ENCODE measurements at places on chromosomes 2 and 18.

GRCh38 chr18:10010611-10011015 lies 96.8 kb downstream of the VAPA start:
- no peak for DNase-seq

DNA sequence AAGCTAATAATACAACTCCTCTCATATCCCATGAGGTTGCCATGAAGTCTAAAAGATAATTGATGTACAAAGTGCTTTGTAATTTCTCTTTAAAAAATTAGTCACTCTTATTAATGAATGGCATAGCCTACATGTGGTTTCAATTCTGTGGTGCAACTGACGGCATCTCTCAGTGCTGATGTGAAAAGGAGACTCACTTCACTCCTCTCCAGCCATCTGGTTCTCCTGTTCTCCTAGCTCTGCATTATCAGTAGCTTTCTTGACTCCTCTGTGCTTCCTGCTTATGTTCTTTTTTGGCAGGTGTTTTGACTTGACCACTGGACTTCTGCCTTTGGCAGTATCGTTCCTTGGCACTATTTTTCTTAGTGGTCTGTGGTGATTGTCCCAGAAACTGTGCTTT lies 134.9 kb upstream of the ZFP36L2 start:
- DNase-seq, result no peak

- DNase-seq, result no peak
Observed at GRCh38 chr2:86566821-86567190, 3.6 kb upstream of the CHMP3 start.

- DNase-seq, result no peak
Observed at GRCh38 chr18:76384114-76384790, 110.8 kb downstream of the ZNF516 start.

DNA sequence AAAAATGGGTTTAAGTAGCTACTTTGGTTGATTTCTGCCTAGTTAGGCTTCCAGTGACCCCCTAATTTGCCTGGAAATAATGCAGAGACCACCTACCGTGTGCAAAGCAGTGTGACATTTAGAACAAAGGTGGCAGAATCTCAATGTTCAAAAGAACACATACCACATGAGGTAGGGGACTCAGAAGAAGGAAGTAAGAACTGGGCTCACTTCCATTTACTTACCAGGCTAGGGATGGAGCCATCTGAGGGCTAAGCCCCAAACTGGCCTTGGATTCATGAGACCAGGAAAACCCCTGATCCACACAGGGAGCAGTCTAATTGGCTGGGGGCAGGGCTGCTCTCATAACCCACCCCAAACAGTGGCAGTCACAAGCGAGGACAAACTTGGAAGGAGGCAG lies 190.7 kb downstream of the NCKAP5 start:
- DNase-seq, result no peak

GRCh38 chr18:10351858-10352257 lies 102.6 kb upstream of the APCDD1 start:
- no peak for DNase-seq

- DNase-seq, result no peak
Observed at GRCh38 chr18:31649978-31650719, 34.2 kb downstream of the B4GALT6 start.

- DNase-seq, result no peak
Observed at GRCh38 chr2:85419009-85419675, 628 bp downstream of the SH2D6 start.

- DNase-seq, result no peak
Observed at GRCh38 chr18:12811191-12811950, 72.7 kb downstream of the PTPN2 start.

DNA sequence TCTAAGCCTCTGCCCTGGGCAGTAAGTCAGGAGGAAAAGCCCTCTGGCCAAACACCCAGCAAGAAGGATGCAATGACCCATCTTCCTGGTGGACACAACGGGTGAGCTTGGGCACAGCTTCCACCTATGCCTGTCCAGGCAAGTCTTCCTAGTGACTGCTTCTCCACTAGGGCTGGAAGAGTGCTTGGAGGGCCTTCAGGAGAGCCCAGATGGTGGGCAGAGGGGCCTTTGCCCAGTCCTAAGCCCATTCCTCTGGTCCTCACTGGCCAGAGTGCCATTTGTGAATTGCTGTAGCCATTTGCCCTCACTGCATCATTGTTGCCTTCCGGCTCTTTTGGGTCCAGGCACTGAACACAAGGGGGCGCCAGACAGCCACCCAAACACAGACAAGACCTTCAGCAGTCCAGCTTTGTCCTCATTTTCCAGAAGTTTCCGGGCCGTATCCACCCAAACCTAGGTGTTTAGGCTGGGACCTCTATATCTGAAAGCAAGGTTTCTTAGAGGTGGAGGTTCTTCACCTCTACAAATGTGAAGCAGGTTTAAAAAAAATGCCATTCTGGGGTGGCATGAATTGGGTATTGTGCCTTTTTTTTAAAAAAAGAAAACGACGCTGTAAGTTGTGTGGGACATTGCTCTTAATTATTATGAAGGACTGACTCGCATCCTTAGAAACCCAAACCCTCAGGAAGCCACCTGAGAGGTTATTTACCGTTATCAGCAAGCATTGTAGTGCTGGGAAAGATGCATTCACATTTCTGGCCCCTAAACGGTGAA lies 29.5 kb downstream of the PAX8 start:
- DNase-seq, result peak; percentile 86

DNA sequence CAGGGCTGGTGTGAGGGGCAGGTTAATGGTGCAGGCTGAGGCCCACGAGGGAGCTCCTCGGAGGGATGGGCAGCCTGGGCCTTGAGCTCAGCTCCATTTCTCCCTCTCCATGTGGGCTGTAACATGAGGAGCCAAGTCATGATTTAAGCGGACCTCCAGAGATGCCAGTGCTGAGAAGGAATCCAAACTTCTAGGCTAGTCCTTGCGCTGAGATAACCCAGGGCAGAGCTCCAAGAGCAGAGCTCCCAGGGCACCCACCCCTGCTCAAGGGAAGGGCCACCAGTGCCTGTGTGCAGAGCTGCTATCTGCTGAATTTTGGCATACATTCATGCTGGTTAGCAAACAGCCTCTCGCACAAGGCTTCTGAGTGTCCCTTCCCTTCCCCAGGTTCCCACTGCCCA lies 95.1 kb downstream of the MRO start:
- DNase-seq, result no peak

DNA sequence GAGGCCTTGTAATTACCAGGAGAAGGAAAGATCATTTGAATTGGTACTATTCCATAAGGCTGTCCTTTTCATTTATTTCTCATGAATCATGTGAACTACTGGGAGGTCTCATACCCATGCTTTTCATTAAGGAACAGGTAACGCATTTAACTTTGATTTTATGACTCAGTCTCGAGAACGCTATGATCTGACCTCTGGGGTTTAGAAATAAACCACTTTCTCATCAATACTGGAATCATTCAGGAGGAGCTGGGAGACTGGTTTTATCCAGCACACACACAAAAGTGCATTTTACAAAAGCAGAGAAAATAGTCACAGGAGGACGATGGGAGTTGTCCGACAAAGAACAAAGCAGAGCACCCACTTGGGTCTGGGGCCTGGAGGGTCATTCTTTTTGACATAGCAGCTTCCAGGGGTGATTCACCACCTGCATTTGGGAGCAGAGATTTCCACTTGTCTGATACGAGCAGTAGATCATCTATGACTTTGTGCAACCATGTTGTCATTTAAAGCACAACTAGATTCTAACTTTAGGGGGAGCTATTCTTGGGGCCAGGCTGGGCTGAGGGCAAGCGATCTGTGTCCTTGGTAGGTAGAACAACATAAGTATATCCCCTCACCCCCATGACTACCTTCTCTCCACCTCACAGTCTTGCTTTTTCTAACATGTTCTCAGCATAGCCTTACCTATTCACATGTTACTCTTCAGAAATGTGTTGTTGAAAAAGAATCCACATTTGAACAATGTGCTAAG lies 95.9 kb upstream of the SCG2 start:
- no peak for DNase-seq

DNA sequence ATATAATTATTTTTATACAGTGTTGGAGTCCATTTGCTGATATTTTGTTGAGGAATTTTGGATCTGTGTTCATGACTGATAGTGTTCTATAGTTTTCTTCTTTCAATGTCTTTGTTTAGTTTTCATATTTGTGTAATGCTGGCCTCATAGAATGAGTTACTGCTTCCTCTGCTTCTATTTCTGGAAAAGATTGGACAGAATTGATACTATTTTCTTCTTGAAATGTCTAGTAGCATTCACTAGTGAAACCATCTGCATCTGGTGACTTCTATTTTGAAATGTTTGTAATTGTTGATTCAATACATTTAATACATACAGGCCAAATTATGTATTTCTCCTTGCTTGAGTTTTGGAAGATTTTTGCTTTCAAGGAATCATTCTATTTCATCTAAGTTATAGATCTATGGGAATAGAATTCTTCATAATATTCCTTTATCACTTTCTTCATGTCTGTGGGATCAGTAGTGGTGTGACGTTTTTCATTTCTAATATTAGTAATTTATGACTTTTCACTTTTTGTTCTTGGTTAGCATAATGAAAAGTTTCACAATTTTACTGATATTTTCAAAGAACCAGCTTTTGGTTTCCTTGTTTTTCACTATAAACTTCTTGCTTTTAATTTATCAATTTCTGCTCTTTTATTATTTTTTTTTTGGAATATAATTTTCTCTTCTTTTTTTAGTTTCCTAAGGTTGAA lies 509.9 kb upstream of the VRK2 start:
- no peak for DNase-seq

DNA sequence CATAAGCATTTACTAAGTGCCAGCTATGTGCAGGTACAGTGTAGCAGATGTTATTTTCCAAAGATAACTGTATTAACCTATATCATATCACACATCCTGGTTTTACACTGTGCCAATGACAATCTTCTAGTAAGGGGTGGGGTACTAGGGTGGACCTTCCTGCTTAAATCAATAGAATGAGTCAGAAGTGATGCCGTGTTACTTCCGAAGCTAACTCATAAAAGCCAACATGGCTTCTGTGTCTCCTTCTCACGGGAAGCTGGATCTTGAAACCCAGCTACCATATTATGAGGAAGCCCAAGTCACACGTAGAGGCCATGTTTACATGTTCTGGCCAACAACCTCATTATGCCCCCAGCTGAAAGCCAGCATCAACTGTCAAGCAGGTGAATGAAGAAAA lies 59.1 kb downstream of the MRPL33 start:
- DNase-seq, result no peak

DNA sequence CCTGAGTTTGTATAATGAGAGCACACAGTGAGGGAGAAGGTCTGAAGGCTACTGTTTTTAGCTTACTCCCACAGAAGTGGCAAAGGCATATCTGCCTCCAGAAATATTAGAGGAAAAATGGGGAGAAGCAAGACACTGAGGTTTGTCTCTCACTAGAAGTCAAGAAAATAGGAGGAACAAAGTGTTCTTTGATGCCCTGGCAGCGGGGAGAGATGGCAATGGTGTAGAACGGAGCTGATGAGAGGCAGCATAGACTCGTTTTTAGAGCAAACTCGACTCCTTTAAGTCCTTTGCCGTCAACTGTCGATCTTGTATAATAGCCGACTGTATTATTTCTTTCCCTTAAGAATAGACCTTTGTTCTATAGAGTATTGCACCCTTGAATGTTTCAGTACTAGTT lies 73.8 kb downstream of the ANKRD44 start:
- no peak for DNase-seq

- DNase-seq, result no peak
Observed at GRCh38 chr2:170530284-170530745, 184.8 kb upstream of the SP5 start.

GRCh38 chr2:32386739-32387138 lies 29.9 kb downstream of the BIRC6 start:
- DNase-seq, result no peak

- DNase-seq, result no peak
Observed at GRCh38 chr2:43758739-43759138, 15.1 kb upstream of the DYNC2LI1 start.

GRCh38 chr2:31339696-31340095 lies 74.8 kb downstream of the XDH start:
- no peak for DNase-seq

- no peak for DNase-seq
Observed at GRCh38 chr2:24984912-24985311, 13.2 kb upstream of the DNAJC27 start.
